ENCODE measurements at places on chromosomes 4 and X. TPM values are rescaled to one million over a fixed set of nuclear protein-coding genes. Genes with fewer than 3 reads are reported as not detected.

Gene POLN
- 2.6 TPM for total RNA-seq

- DNase-seq = no peak
Observed at GRCh38 chrX:118751950-118752783, 24.8 kb downstream of the IL13RA1 start.

Gene FRG2
- total RNA-seq = not detected

Gene PNMA5
- total RNA-seq = not detected

DNA sequence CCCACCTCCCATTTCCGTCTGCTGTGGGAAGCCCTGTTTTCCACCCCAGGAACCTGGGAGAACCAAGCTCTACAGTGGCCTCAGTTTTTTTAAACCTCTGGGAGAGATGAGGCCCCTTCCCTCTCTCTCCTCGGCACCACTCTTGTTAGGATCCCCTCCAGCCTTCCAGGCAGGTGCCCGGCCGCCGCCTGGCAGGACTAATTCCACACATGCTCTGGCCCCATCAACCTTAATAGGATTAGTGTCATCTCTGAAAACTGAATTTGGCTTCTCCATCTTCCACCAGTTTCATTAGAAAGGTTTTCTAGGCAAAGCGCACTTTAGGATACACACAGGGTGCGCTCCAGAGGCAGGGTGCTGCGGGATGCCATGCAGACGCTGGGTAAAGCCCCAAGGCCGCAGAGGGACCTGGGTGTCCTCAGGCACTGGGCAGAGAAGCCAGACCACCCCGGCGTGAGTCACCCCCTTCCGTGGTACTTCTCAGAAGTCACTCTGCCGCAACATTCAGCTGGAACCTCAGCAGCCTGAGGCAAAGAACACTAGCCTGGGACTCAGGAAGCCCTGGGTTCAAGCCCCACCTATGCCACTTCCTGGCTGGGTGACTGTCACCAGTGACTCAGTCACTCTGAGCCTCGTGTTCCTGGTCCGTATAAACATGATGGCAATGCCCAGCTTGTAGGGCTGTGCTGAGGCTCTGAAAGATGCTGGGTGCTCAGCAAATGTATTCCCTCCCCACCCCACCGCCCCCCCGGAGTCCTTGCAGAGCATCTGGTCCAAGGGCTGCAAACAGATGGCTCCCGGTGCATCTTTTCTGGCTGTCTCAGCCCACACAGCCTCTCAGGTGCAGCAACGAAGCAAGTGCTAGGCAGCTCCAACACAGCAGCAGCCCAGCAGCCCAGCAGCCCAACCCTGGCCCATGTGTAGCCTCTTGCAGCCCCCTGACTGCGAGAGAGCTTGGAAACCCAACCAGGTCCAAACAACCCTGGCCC is 29.1 kb downstream of the PPP2R2C start:
- DNase-seq = no peak

All from T-cell (primary cell).